Left lobe of liver (tissue), 2 donors: ENCODE measurements at places on chromosomes 6 and 20.

GRCh38 chr6:98821756-98822405 is 12.5 kb upstream of the POU3F2 start:
- DNase-seq, result no peak

DNA sequence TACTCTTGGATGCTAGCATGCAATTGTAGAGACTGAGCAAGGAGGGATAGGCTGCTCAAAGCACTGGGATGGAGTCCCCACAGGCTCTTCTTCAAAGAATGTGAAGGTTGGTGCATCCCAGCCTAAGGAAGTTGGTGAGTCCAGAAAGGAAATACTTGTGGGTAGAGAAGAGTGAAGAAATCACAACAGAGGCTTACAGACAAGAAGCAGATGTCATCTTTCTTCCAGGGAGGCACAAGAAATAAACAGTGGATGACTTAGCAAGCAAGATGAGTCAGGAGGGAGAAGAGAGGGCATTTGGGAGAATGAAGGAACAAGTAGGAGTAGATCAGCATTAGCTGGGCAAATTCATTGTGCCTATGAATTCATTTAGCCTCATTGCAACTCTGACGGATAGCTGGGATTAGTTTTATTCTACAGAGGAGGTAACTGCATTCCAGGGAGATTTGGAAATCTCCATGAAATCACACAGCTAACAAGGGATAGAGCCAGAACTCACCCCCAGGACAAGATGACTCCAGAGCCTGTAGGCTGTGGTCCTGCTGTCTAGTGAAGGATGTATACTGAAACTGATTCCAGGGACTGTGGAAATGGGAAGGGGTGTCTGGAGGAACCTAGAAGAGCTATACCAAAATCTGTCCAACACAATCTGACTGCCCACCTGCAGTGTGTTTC is 125.8 kb upstream of the SPTLC3 start:
- no peak for DNase-seq

- no peak for DNase-seq
Measured at GRCh38 chr6:170235391-170236125, 55.3 kb downstream of the DLL1 start.

- no peak for DNase-seq
Measured at GRCh38 chr6:36326356-36326995, 10.2 kb downstream of the BNIP5 start.

DNA sequence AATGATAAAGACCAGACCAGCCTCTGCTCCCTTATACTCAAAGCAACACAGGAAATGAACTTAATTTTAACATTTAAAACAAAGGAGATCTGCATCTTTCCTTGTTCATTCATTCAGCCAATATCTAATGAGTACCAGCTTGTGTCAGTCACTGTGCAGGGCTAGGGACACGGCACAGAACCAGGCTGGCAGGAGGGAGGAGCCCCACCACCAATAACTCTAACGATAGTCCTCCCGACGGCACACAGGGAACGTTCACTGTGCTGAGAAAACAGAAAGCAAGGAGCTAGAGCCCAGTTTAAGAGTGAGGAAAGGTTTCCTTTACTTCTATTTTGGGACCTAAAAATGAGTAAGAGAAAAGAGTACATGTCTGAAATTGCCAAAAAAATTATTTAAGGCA is 9.9 kb downstream of the ETV7 start:
- DNase-seq, result peak; percentile 34

DNA sequence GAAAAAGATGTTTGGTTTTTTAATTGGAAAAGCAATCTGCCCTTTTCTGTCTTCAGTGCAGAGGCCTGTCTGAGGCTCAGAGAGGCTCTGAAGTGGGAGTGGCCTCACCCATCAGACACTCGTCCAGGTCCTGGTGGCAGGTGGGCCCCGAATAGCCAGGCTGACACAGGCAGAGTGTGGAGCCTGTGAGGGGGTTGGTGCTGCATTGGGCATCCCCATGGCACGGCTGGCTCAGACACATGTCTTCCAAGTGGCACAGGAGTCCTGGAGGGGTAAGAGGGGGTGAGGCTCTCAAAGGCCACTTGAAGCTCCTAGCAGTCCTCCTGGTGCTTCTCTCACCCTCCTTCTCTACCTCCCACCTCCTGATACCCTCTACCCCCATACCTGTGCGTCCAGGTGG is 3.8 kb downstream of the NOTCH4 start:
- DNase-seq, result no peak

DNA sequence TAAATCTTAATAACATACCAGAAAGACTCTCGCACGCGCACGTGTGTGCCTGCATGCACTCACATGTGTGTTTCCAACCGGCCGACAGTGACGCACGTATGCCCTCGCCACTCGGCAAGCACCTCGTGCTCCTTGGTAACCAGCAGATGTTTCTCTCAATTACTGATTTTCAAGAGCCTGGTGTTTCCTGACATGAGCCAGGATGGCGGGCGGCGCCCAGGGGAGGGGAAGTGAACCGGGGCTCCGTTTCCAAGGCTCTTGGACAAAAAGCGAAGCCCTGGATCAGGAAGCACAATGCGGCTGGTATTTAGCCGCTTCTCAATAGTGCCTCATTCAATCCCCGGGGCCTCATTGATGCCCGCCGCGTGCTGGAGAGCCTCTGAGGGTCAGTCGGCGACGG is 37.7 kb downstream of the PMEPA1 start:
- DNase-seq, result no peak

GRCh38 chr6:29629571-29629970 is 3.4 kb downstream of the GABBR1 start:
- DNase-seq, result no peak

- DNase-seq, result no peak
Measured at GRCh38 chr6:11580686-11581405, 43.3 kb downstream of the TMEM170B start.

GRCh38 chr6:17159240-17159639 is 57.4 kb downstream of the STMND1 start:
- peak; percentile 64 for DNase-seq

DNA sequence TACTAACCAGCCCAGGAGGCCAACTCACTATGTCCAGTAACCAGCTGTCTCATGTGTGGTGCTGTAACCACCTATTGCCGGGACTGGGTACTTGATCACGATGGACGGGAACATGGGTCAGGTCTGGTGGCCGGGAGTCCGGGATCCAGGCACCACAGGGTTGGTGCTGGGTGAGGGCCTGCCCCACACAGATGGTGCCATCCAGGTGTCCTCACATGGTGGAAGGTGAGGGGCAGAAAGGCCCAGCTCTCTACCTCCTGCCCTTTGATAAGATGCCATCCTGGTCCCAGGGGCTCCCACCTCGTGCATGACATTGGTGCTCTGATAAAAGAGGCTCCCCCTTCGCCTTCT is 116.3 kb downstream of the TAF4 start:
- DNase-seq, result peak; percentile 34

DNA sequence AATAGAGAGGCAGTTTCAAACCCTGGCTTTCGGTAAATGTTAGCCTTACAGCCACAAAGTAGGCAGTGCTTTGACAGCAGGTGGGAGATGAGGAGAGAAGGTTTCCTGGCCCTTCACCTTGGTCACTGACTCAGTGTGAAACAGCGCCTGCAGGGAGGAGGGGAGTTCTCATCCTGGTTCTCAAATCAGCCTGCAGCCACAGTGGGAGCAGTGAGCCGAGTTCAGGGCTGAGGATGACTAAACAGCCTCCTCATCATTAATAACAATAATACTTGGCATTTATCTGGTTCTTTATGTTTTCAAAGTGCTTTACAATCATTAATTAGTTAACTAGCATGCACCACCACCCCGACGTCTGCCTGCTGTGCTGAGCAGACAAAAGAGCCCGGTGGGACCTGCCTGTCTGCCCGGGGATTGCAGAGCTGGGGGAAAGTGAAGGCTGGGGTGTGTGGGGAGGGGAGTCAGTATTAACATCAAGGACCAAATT is 59.6 kb downstream of the PRDM1 start:
- no peak for DNase-seq

- no peak for DNase-seq
Measured at GRCh38 chr20:2515203-2515602, 6.5 kb upstream of the ZNF343 start.

DNA sequence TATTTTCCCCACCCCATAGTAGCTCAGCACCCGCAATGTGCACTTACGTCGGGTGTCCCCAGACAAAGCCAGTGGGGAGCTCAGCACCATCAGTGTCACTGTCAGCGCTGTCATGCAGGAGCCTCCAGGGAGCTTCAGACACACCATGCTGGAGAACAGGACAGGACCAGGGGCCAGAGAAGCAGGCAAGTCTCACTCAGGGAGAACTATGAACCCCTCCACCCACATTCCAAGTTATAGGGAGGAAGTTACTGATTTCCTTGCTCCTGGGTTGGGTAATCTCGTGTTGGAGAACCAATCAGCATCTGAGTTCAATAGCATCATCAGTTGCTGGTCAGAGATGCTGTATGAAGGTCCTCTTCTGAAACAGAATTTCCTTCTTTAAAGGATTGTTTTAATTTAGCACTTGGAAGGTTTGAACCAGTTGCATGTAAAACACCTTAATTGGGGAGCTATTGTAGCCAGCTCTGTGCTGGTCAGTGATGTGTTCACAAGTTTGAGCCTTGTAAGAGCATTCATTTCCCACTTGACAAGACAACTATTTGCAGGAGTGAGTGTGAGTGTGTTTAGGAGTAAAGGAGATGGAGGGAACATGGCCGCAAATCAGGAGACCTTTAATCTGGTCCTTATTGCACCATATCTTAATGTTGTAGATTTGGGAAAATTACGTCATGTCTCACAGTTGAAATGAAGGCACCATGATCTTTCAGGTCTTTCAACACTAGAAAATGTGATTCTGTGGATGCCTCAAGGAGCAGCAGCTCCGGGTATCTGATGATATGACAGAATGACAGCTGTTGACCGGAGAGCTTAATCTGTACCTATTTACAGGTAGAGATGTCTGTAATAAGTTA is at the start of gene HLA-DRB1:
Gene HLA-DRB1, minus strand, starts transcription at position 253 of the 854 bp plus-strand sequence. Its CDS starts 106 bp downstream, at position 147.
- no peak for DNase-seq

DNA sequence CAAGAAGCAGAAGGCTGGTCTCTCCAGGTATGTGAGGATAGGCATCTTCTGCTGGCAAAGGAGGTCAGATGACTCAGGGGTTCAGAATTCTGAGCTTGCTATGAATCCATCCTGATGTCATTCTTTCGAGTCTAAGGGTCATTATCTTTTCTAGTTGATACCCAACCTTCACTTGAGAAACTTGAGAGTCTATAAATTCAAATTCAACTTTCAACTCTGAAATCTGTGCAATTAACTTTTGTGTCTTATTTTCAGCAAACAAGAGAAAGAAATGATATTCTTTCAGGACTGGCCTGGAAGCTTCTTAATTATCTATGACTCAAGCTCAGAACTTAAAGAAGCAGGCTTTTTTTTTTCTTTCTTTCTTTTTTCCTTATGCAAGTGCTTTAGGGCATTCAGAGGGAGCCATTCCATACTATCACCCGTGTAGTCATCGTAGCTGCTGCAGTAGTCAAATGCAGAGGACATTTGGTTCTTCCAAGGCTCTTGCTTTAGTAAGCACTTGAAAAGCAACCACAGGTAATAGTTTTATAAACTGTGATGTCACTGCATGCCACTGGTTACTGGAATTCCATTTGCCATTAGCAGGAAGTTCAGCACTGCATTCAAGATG is 93.0 kb downstream of the ADTRP start:
- no peak for DNase-seq

- no peak for DNase-seq
Measured at GRCh38 chr20:1663917-1664316, 6.3 kb upstream of the SIRPG start.

- DNase-seq, result no peak
Measured at GRCh38 chr6:81755551-81755950, 3.1 kb upstream of the TENT5A start.

GRCh38 chr6:116667623-116668022 is 943 bp downstream of the ZUP1 start:
- DNase-seq, result no peak

- DNase-seq, result no peak
Measured at GRCh38 chr6:22642254-22642653, 72.9 kb downstream of the HDGFL1 start.

DNA sequence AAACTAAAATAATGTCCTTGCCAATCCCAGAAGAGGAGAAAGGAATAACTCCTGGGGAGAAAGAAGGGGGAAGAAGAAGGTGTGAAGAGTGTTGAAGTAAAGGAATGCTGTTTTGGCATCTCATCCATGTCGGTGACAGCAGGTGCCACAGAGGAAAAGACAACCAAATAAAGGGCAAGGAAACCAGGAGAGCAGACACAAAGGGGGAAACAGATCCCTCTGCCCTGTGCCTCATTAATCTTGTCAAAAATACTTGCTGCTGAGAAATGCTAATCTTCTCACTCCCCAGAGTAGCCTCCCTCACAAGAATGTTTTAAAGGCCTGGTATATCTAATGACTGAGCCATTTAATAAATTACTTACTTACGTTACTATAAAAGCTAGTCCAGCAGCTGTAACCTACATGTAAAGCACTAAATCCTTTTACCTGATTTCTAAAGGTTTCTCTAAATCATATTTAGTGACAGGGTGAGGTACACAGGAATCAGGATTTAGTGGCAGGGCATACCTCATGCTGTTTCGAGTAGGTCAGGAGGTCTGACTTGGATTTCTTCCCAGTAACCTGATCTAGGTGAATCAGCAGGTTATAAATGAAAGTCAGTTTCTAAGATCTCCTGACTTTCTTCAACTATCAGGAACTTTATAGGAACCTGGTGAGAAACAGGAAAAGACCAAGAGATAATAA is 377.1 kb downstream of the CENPW start:
- DNase-seq, result no peak

DNA sequence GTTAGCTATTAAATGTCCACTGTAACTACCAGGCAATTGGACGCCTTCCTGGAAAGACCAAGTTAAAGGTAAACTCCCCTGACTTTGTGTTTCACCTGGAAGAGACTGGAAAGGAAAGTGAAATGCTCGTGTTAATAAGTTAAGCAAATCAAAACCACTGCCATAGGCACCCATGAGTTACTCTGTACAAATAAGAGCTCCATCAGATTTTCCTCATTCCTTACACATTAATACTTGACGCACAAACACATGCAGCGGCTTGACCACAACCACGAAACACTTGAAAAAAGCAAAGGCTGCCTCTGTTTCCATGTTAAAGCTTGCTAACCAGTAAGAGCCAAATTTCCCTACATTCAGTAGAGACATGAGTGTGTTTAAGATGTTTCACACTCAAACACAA is 19.8 kb downstream of the GCM1 start:
- no peak for DNase-seq

GRCh38 chr20:4411744-4412143 is 310.0 kb upstream of the PRND start:
- no peak for DNase-seq

DNA sequence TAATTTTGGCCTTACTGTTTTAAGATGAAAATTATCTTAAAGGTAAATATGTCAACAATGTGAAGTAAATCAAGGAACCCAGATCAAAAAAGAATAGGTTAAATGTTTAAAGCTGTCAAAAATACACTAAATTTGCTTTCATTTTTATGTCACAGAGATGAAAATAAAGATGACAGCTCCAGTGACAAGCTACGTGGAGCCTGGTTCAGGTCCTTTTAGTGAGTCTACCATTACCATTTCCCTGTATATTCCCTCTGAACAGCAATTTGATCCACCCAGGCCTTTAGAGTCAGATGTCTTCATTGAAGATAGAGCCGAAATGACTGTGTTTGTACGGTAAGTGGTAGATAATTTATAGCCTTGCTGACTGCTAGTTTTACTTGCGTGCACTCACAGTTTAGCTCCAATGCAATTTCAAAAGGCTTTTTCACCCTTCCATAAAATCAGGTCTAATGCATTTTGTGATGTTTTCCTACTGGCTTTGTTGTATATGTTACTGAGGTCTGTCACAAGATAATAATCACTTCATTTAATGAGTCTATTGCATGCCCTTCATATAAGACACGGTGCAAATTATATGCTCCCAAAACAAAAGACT is 1.9 kb downstream of the HEBP2 start:
- DNase-seq, result no peak

- DNase-seq, result no peak
Measured at GRCh38 chr6:162123797-162124196, 603.8 kb downstream of the PRKN start.

- DNase-seq, result no peak
Measured at GRCh38 chr6:88513471-88513870, 347.3 kb upstream of the CNR1 start.
